ENCODE measurements at places on chromosomes 12 and 14. TPM values are rescaled to one million over a fixed set of nuclear protein-coding genes. Genes with fewer than 3 reads are reported as not detected.

OASL gene
- total RNA-seq: 33.0 TPM

OR6J1 gene
- not detected for total RNA-seq

ELK3 gene
- total RNA-seq: 31.5 TPM

KLRG1 gene
- 8.4 TPM for total RNA-seq

DNA sequence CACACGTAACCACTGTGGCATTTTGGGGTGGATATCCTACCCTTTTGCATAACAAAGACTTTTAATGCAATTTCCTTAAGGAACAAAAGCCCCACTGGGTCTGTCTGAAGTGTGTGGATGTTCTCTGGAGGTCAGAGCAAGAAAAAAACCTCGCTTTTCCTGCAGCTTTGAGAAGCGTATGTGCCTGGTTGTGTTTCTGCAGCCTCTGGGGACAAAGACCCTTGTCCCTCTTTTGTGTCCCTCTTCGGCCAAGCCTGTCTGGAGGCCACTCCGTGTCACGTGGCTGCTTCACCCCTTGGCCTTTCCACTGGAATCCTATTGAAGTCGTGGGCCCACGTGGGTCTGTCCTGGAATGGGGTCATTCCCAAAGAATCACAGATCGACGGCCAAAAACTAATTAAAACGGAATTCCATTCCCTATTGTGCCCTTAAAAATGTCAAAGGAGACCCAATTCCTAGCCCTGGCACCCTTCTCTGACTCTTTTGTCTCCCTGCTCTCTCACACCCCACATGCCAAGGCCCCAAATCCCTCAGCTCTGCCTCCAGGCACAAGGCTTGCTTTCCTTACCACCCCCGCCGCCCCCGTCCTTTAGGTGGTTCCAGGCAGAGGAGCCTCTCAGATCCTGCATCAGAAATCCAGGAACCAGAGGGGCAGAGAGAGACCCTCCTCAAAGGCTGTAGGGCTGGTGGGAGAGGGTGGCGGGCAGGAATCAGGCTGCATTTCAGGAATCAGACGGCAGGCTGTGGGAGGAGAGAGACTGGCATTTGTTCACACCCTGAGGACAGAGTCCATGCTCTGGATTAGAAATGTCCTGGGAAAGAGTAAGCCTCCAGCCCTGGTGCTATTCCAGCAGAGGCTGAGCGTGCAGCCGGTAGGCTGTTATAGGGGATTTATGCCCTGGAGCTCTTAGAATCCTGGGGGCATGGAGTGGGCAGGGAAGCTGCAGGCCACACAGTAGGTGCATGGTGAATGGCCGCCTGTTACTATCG lies 12.6 kb upstream of the CYP46A1 start:
- no peak for DNase-seq

RAPGEF3 gene
- 0.33 TPM for total RNA-seq

GRCh38 chr12:59408431-59408830 lies 187.4 kb upstream of the SLC16A7 start:
- no peak for DNase-seq

FAM216A gene
- 5.5 TPM for total RNA-seq

DNA sequence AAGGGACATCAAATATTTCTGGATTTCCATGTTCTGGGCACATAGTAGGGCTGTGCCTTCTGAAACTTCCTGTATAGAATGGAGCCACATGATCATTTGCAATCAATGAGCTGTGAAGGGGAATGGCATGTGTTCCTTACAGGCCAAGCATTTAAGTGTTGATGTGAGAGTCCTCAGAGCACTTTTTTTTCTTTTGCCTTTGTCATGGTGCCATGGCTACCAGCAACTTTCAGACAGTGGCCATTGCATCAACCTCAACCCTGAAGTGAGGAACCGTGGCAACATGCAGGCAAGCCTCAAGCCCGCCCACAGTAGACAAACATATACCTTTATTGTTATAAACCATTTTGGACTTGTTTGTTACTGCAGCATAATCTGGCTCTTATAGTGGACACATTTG lies 948.1 kb downstream of the NRXN3 start:
- DNase-seq: no peak

GRCh38 chr12:25254271-25254880 lies 3.6 kb upstream of the KRAS start:
- no peak for DNase-seq

- no peak for DNase-seq
These were observed 264.7 kb downstream of the EGLN3 start for GRCh38 chr14:33686218-33686617.

DNA sequence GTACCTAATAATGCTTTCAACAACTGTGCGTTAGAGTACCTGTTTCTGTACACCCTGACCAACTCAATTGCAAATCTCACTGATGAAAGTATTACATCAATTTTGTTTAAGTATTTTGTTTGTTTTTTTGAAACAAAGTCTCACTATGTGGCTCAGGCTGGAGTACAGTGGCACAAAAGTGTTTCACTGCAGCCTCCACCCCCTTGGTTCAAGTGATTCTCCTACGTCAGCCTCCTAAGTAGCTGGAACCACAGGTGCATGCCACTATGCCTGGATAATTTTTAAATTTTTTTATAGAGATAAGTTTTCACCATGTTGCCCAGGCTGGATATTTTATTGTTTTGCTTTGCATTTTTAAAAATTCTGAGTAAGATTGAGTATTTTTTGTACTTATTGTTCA lies 46.7 kb downstream of the YEATS4 start:
- no peak for DNase-seq

ST8SIA1 gene
- total RNA-seq: 5.7 TPM

RPS29 gene
- total RNA-seq: 3,356 TPM

ADCY4 gene
- 4.7 TPM for total RNA-seq

REP15 gene
- total RNA-seq: not detected

- DNase-seq: no peak
These were observed 49.9 kb downstream of the FOXN3 start for GRCh38 chr14:89366864-89367778.

GSC gene
- total RNA-seq: not detected

AMDHD1 gene
- 0.78 TPM for total RNA-seq

DNA sequence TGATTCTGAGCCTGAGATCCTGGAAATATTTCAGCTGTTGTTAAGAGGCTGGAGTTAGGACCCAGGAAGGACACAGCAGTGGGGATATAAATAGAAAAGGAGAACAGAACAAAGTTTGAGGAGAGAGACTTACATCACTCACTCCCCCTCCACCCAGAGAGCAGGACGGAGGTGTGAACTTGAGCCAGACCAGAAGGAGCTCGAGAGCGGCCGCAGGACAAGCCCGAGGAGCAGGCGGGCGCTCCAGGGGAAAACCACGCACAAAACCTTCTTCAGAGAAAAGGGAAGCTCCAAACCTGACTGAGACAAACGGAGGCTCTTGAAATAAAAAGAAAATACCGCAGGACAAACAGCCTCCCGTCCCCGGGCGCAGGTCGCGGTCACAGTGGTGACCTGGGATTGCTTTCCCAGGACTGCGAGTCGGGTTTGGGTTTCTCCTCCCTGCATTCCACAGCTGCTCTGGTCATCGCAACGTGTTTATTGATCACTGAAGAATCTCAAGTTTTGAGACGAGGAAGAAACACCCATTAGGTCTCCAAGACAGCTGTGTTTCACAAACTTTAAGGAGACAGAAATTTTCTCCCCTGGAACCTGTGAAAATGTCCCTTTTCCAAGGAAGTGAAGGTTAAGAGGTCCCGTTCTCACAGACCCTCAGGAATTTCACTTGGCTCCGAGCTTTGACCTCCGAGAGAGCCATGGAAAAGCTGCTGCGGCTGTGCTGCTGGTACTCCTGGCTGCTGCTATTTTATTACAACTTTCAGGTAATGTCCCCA lies at the start of gene ADGRD1:
TSS of gene ADGRD1 (plus strand) at position 137 of the 773 bp plus-strand sequence. CDS start at position 696, 559 bp downstream.
- no peak for DNase-seq

GRCh38 chr12:109731806-109732205 lies 18.2 kb downstream of the FAM222A start:
- no peak for DNase-seq

DNA sequence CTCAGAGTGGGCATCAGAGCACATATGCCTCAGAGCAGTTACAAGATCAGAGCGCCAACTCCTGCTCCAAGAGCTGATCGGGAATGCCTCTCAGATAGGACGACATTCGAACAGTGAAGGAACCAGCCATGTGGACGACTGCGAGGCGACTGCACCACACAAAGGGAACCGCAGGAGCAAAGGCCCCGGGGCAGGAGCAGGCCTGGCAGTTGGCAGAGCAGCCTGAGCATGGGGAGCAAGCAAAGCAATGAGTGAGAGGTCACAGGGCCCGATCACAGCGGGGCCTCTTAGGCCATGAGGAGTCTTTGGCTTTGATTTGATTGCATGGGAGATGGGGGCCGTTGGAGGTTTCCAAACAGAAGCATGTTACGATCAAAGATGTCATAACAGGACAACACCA lies 90.3 kb downstream of the LGMN start:
- no peak for DNase-seq

YLPM1 gene
- total RNA-seq: 88.6 TPM

GRCh38 chr12:47236109-47236714 lies 156.5 kb upstream of the AMIGO2 start:
- DNase-seq: no peak

DNA sequence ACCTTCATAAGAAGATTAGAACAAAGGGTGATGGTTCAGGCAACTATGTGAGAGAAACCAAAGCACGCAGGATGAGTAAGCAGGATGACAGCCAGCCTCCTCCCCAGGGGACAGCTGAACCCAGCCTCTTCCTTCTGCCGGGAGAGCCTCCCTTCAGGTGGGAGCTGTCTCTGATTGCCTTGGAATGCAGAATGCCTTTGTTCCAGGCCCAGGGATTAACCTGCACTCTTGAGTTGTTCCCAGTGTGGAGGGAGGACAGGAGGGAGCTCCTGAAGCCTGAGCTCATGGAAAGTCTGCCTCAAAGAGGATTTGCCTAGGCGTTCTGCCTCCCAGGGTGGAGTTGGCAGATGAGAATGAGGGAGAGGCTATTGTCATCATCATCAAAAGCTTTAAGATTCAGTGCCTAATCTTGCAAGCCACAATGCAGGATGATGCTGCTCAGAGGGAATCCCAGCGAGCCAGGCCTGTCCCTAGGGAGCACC lies 3.6 kb upstream of the KRT6A start:
- no peak for DNase-seq

TMCC3 gene
- 0.78 TPM for total RNA-seq

SDR9C7 gene
- not detected for total RNA-seq

DNA sequence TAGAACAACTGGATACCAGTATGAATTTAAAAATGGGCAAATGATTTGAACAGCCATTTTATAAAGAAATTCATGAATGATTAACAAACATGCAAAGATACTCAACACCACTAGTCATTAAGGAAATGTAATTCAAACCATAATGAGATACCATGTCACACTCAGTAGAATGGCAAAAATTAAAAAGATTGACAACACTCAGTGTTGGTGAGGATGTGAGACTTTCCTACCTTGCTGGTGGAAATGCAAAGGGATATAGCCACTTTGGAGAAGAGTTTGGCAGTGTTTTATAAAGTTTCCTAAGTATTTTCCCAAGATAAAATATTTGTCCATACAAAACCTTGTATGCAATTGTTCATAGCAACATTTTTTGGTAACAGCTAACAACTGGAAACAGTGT lies 6.0 kb upstream of the CHST11 start:
- DNase-seq: no peak

GRCh38 chr12:113439606-113440030 lies 17.4 kb downstream of the SDSL start:
- DNase-seq: no peak

DNA sequence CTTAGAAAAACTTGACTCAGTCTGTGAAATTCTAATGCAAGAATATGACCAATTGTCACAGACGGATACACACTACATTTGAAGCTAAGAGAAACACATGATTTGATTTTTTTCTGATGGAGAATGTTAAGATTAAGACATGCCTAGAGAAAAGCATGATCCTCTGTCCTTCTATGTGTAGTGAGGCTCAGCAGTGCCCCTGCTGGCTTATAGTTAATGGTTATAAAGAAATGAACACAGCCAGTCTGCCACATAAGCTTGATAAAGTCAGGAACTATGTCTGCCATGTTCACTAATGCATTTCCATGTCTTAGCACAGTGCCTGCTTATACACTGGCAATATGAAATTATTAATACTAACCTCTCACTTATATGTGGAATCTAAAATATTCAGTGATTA lies 168.1 kb upstream of the DAAM1 start:
- no peak for DNase-seq

- no peak for DNase-seq
These were observed 395.8 kb upstream of the TBX3 start for GRCh38 chr12:115079760-115080159.

GRCh38 chr14:70069186-70069585 lies 119.6 kb downstream of the SLC8A3 start:
- no peak for DNase-seq

DNA sequence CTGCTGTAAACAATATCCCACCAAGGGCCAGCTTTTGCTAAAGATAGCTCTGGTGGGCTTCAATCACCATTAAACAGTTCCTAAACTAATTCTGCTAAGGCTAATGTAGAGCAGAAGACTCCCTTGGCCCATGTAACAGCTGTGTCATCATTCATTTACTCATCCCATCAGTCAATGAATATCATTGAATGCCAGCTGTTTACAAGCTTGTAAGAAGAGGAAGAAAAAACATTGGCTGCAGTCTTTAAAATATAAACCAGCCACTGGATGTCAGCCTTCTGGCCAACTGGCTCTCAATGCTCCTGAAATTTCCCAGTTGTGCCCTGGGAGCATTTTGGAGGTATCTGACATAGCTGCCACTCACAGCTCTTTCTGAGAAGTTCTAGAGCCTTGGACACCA lies 18.0 kb upstream of the MAP3K9 start:
- no peak for DNase-seq

RFX4 gene
- total RNA-seq: not detected

RNF34 gene
- total RNA-seq: 60.6 TPM

GRCh38 chr14:54785778-54786770 lies 116.6 kb downstream of the GCH1 start:
- no peak for DNase-seq

DNA sequence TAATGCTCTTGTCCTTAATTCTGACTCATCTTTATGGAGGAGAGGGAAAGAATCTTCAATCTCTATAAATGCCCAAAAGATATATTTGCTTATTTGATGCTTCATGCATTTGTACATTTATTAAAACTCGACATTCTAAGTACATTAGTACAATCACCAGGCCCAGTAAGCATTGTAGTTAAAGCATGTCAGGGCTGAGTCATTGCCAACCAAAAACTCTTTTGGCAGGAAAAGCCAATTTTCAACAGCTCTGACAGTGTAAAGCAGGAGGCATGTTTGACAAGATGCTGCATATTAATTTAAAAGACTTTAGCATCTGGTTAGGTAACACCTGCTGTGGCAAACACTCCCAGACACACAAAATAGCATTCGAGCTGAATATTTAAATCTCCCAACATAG lies 290.9 kb downstream of the PPFIA2 start:
- DNase-seq: no peak

CELA1 gene
- 0.85 TPM for total RNA-seq

DNA sequence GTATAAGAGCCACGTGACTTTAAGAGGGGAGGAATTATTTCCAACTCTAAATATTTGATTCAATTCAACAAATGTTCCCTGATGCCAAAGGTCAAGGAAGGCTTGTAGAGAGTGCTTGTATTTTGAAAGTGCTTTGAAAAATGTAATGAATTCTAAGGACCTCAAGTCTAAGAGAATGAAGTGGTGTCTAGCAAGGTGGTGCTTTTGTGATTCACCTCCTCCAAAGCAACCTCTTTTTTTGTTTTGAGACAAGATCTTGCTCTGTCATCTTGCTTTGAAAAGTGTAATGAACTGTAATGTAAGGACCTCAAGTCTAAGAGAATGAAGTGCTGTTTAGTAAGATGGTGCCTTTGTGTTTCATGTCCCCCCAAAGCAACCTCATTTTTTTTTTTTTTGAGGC lies 13.7 kb downstream of the AK7 start:
- no peak for DNase-seq

CCDC175 gene
- not detected for total RNA-seq

RNASE2 gene
- total RNA-seq: 0.36 TPM

KRT86 gene
- not detected for total RNA-seq

GOLT1B gene
- total RNA-seq: 41.5 TPM

OR11H12 gene
- total RNA-seq: not detected
